CD4-positive, alpha-beta T cell (primary cell): ENCODE measurements at places on chromosomes 11 and 22.

DNA sequence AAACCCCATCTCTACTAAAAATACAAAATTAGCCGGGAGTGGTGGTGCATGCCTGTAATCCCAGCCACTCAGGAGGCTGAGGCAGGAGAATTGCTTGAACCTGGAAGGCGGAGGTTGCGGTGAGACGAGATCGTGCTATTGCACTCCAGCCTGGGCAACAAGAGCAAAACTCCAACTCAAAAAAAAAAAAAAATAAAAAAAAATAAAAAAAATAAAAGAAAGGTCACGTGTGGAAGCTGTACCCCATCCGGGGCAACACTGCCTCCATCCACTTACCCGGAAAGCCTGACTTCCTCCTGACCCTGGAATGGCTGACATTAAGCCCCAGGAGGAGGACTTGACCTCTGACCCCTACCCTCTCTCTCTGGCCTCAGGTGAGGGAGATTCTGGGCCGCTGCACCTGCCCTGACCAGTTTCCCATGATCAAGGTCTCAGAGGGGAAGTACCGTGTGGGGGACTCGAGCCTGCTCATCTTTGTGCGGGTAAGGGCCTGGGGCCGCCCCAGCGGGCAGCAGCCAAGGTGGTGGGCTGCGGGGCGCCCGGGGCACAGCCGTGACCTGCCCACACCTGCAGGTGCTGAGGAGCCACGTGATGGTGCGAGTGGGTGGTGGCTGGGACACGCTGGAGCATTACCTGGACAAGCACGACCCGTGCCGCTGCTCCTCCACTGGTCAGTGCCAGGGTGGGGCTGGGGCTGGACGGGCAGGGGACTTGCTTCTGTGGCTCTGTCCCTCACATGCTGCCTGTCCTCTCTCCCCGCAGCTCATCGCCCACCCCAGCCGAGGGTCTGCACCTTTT, 3.8 kb downstream of the GAS2L1 start:
- DNase-seq, result no peak

DNA sequence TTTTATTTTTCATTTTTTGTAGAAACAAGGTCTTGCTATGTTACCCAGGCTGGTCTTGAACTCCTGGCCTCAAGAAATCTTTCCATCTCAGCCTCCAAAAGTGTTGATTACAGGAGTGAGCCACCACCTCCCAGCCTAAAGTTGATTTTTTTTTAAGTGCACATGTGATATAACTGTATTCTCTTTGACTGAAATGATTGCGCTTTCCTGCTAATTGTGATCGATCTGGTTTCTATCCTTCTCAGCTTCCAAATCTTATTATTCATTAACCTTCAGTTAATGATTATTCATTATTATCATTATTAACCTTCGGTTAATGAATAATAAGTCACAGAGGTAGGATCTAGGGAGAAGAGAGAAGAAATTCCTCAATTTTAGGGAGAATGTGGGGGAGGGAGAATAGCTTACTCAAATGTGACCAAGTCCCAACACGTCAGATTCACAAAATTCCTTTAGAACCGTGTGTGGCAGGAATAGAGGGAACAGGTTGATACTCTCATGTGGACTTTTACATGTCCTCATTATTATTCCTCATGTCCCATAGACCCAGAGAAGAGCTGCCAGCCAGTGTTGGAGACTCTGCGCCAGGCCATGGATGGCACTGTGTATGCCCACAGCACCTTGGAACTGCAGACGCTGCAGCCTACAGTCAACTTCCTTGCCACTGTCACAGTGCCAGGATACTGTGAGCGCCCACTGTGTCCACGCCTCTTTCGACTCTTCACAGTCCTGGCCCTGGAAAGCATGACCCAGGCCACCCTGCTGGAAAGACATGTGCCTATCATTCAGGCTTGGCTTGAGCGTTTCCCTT, 47.1 kb downstream of the RRP8 start:
- no peak for DNase-seq

- no peak for DNase-seq
Observed at GRCh38 chr11:71131861-71132260, 120.5 kb downstream of the SHANK2 start.

DNA sequence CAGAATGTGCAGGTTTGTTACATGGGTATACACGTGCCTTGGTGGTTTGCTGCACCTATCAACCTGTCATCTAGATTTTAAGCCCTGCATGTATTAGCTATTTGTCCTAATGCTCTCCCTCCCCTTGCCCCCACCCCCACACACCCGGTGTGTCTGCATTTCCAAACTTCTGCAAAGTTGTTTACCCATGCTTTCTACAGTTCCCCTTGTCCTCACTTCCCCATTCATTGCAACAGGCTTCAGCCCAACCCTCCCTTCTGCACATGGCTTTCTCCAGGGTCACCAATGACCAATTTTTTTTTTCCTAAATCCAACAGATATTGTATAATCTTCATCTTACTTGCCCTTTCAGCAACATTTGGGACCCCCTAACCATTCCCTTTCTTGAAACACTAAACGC, 32.0 kb upstream of the NUP50 start:
- no peak for DNase-seq

- no peak for DNase-seq
Observed at GRCh38 chr11:102177126-102177525, 66.9 kb downstream of the YAP1 start.

GRCh38 chr11:59760771-59761170, 5.6 kb downstream of the STX3 start:
- DNase-seq, result no peak

GRCh38 chr22:27535452-27535851, 266.1 kb downstream of the MN1 start:
- no peak for DNase-seq

DNA sequence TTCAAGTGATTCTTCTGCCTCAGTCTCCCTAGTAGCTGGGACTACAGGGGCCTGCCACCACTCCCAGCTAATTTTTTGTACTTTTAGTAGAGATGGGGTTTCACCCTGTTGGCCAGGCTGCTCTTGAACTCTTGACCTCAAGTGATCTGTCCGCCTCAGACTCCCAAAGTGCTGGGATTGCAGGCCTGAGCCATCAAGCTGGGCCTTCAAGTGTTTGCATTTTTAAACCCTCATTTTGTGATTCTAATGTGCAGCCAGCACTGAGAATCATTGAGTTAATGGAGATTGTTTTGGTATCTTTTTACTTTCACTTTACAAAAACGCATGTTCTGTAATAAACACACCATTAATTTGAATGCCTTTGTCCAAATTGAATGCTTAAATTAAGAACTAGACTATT, 3.4 kb downstream of the TYR start:
- DNase-seq, result no peak

GRCh38 chr22:32803020-32803737, 1.7 kb downstream of the TIMP3 start:
- DNase-seq, result no peak

- no peak for DNase-seq
Observed at GRCh38 chr22:48534395-48534958, 1293.2 kb downstream of the BRD1 start.

DNA sequence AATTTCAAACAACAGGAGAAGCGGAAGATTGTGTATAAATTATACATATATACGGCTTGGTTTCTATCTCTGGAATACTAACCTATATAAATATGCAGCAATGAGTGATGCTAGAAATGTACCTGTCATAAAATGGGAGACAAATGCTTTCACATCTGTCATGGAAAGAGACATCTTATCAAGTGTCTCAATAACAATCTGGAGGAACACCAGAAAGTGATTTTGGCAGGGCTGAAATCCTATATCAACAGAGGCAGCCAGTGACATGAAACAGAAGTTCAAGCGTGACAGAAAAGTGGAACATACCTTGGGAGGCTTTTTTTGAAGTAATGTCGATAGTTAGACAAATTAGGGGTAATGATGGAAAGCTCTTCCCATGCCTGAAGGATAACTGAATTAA, 834.6 kb downstream of the JRKL start:
- DNase-seq, result no peak

GRCh38 chr11:45056529-45056928, 89.9 kb upstream of the PRDM11 start:
- DNase-seq, result no peak

DNA sequence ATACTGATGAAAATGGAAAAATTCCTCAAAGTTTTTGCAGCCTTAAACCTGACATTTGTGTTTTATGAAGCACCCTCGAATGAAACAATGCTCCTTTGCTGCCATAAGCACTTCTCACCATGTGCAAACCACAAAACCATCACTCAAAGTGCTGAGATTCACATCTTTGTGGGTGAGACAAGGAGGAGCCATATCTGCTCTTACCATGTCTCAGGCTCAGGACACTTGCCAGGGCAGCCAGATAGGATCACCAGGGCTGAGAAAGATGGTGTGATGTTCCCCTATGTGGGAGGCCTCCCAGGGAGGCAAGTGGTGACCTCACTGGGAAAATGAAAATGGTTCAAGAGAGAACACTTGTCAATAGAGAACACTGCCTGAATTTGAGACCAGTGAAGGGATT, 120.4 kb downstream of the CCDC34 start:
- DNase-seq, result no peak

- no peak for DNase-seq
Observed at GRCh38 chr11:117821431-117821830, 3.1 kb downstream of the FXYD2 start.

- DNase-seq, result no peak
Observed at GRCh38 chr22:19773470-19774040, 13.0 kb downstream of the TBX1 start.

DNA sequence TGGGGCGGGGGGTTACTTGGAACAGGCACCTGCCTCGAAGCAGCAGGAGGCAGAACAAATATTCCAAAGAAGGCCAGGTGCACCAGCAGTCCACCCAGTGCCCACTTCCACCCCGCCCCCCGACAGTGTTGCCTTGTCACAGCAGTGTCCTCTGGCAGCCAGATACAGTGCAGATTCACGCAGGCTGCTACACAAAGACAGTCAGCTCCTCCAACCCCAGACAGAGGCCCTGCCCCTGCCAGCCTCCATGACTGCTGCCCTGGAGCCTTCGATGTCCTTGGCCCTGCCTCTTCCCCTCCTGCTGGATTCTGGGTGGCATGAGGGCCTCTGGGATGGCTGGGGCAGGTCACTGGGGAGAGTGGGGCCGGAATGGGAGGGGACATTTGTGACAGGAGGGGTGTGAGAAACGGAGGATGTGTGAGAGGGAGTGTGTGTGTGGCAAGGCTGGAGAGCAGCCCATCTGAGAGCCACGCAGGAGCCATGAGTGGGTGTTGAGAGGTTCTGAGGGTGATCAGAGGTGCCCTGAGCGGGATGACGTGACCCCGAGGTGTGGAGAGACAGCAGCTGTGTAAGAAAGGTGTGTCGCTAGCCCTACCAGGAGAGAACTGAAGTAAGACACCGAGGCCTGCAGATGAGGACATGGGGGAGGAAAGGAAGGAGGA, 173.7 kb downstream of the CEP164 start:
- no peak for DNase-seq

GRCh38 chr22:29128891-29129807, 56.3 kb downstream of the KREMEN1 start:
- no peak for DNase-seq

DNA sequence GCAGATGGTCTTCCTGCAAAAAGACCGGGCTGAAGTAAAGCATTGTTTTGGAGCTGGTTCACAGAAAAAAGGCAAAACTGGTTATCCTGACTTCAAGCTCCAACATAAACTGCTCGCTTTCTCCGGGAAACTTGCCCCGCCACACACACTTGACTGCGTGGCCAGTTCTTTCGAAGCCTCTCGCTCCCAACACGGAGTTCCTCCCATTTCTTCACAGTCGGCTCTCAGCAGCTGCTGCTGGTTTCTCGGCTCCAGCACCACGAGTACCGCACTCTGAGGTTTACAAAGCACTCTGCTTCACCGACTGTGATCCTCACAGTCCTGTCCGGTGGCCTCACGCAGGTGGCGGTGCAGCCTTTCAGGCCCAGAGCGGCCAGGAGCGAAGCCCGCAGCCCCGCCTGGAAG, 264 bp downstream of the CHEK1 start:
- DNase-seq, result no peak

DNA sequence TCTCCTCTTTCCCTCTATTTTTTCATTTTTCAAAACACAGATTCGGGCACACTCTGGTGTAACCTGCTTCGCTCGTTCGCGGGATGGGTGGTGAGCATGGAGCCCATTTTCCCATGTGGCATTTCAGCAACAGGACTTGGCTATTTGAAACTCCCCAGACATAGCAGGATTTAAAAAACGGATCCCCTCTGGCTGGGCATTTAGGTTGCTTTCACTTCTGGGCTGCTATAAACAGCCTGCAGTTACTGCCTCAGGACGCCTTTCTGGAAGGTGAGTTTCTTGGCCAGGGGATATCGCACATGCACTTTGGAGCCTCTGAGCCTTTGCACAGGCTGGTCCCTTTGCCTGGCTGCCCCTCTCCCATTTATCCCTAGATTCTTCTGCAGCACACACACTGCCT, 2.8 kb upstream of the MPPED1 start:
- DNase-seq, result no peak

GRCh38 chr11:66267379-66268243, 828 bp upstream of the RAB1B start:
- DNase-seq, result peak; percentile 90

DNA sequence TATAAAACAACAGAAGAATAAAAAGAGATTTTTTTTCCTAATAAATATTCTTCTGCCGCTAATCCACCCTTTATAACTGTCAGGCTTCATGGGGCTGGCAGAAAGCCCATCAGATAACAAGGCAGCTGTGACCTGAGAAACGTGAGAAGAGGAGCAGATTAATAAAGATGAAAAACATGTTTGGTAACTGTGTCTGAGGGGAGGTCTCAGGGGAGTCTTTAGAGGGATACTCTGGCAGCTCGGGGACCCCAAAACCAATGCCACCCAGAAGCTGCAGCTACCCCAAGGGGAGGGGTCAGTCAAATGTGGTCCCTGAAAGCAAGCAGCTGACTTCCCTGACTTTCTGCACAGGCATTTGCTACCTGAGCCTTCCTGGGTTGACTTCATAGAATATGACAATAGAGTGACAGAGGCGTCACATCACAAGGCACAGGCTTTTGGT, 48.4 kb upstream of the POU2AF1 start:
- DNase-seq, result no peak

DNA sequence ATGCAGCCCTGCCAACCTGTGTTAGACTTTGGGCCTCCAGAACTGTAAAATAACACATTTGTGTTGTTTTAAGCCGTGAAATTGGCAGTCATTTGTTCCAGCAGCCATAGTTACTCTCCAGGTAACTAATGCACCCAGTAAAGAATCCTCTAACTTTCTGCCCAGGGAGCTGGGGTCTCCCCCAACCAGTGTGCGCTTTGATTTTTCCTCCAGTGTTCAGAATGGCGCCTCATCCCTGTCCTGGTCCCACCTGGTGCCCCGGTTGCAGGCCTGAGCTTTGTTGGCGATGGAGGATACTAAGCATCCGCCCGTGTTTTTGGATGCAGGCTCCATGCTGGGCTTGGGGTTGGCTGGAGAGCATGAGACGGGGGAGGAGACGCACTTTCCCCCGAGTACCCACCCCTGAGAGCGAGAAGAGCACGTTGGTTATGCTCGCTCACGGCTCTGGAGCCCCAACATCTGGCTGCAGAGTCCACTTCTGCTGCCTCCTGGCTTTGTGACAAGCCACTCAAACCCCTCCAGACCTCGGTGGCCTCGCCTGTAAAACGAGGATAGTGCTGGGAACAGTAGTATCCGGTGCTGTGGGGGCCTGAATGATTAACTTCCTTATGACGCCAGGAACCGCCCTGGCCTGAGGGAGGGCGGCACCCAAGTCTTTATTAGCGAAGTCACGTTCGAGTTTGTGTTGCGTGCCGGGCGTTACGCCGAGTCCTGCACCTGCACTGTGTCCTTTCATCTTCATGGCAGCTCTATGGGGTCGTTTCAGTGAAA, 25.8 kb downstream of the MRGPRD start:
- no peak for DNase-seq
